Activated T-cell treated with anti-CD3 and anti-CD28 coated beads for 1 hour (primary cell): ENCODE measurements at places on chromosomes 2 and 18.

- DNase-seq: no peak
Measured at GRCh38 chr2:32591669-32592463, 36.0 kb upstream of the TTC27 start.

DNA sequence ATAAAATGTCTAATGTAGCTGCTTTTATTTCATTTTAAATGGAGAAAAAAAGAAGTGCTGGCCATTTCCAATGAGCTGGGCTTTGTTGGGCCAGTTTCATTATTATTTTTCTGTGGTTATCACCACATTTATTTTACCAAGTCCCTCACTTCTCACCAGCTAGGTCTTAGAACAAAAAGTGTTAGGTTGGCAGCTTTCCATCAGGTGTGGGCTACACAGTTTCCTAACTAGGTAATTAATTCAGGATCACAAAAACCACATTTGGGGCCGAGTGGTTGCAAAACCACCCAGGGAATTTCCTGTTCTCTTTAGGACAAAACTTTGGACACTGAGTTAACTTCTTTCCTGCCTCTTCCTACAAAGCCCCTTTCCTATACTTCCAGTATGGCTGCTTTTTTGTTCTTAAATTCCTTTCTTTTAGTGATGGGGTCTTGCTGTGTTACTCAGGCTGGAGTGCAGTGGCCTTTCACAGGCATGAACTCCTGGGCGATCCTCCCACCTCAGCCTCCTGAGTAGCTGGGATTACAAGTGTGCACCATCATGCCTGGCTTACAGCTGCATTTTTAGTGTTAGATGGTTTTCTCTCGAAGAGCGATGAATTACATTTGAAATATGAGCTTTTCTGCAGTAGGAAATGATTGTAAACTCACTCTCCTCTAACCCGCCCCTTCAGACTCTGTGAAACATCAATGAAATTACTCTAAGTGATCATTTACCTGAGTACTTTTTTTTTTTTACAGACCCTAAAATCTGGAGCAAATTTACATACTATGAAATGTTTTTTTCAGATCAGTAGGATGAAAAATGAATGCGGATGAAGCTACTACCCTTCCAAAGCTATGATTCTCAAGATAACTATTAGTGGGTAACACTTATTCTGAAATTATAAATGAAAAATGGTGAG, 2.6 kb upstream of the ZFP36L2 start:
- no peak for DNase-seq

DNA sequence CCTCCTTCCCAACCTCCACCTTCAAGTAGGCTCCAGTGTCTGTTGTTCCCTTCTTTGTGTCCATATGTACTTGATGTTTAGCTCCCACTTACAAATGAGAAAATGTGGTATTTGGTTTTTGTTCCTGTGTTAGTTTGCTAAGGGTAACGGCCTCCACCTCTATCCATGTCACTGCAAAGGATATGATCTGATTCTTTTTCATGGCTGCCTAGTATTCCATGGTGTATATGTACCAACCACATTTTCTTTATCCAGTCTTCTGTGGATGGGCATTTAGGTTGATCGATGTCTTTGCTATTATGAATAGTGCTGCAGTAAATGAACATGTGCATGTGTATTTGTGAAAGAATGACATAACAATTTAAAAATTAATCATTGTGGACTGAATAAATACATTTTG, 19.5 kb upstream of the TFPI start:
- no peak for DNase-seq

DNA sequence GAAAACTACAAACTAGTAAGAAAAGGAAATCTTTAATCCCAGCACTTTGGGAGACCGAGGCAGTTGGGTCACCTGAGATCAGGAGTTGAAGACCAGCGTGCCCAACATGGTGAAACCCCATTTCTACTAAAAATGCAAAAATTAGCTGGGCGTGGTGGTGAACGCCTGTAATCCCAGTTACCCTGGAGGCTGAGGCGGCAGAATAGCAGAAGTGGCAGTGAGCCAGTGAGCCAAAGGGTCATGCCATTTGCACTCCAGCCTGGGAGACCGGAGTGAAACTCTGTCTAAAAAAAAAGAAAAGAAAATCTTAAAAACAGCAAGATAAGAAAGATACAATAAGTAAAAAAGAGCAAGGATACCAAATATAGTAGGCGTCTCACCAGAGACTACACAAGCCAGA, 502.9 kb upstream of the ID2 start:
- DNase-seq: no peak

- no peak for DNase-seq
Measured at GRCh38 chr18:44682201-44682870, 1.6 kb downstream of the SETBP1 start.

DNA sequence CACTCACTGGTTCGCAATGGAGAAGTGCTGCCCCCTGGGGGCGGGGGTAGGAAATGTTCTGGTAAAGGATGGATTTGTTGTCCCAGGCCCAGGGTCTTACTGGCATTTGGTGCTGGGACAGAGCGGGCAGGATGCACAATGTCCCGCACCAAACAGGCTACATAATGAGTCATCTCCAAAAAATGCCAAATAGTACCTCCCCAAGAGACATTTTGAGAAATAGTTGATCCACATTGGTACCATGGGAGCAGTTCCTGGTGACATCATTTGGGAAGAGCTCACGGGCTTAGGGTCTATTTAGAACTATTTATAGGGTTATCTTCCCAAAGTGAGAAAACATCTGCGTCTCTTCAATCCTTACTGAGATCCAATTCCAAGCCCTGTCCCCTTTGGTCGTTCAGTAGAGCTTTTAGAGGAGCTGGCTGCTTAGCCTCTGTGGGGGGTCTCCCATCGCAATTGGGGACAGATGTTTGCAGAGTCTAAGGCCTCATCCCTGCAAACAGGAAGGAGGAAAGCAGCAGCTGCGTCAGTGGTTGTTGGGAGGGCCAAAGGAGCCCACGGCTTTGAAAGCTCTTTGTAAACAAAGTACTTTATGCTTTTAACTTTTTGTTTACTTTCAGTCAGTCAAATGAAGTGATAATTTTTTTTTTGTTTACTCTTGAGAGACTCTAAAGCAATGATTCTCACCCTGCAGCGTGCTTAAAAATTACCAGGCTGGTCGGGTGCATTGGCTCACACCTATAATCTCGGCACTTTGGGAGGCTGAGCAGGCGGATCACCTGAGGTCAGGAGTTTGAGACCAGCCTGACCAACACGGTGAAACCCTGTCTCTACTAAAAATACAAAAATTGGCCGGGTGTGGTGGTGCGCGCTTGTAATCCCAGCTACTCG, 49.3 kb downstream of the GREB1 start:
- DNase-seq: peak; percentile 56

- no peak for DNase-seq
Measured at GRCh38 chr18:68017385-68017784, 500.9 kb upstream of the DSEL start.

DNA sequence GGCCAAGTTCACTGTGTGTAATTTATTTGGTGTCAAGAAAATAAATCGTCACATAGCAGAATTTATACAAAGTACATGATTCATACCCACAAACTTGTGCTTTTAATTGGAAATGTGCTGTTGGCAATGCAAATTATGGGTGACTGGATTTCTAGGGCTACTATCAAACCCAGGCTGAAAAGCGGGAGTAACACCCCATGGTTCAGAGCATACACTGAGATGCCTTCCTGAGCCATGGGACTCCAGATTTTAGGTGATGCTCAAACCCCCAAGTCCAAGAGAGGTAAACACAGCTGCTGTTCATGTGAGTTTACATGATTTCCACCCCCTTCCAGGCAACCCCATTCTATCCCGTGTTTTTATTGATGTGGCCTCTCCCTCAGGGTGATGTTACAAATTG, 565.9 kb upstream of the ID2 start:
- DNase-seq: no peak

DNA sequence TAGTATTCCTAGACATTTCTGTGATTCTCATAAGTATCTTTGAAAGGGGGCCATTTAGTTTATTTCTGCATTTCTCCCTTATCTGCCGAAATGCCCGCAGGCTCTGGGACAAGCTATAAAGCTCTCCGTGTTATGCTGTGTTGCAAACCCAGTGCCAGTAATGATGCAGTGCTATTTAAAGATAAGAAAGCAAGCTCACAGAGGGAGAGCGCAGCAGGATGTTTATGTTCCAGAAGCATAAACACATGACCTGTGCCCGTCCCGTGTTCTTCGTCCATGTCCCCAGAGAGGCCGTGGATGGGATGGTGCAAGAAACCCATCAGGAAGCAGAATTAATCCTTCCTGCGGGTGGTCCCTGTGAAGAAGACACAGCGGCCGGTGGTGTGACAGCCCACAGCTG, 99.4 kb downstream of the NEDD4L start:
- DNase-seq: no peak

GRCh38 chr2:15159751-15160177, 401.4 kb downstream of the NBAS start:
- no peak for DNase-seq

DNA sequence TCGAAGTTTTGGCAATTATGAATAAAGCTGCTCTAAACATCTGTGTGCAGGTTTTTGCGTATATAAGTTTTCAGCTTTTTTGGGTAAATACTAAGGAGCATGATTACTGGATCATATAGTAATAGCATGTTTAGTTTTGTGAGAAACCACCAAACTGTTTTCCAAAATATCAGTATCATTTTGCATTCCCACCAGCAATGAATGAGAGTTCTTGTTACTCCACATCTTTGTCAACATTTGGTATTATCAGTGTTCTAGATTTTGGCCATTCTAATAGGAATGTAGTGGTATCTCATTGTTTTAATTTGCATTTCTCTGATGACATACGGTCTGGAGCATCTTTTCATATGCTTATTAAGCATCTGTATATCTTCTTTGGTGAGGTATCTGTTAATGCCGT, 143.4 kb upstream of the MYO3B start:
- no peak for DNase-seq

DNA sequence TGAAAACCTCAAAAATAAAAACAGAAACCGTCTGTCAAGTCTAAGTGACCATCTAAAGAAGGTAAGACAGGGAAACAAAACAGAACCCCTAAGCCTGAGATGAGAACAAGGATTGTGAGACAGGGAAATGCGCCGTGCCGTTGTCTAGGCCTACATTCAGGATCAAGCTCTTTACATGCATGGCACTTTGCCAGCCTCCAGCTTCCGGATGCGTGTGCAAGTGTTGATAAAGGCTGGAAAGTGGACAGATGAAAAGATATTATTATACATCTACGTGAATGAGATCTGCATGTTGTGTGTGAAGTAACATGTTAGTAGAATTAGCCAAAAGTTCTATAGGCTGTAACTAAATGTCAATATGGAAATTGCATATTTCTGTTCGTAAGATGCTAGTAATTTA, 28.6 kb upstream of the TMEM87B start:
- DNase-seq: no peak

- no peak for DNase-seq
Measured at GRCh38 chr18:64322189-64322588, 173.3 kb upstream of the LINC00305 start.

GRCh38 chr2:177165721-177166711, 46.6 kb upstream of the HNRNPA3 start:
- DNase-seq: no peak

DNA sequence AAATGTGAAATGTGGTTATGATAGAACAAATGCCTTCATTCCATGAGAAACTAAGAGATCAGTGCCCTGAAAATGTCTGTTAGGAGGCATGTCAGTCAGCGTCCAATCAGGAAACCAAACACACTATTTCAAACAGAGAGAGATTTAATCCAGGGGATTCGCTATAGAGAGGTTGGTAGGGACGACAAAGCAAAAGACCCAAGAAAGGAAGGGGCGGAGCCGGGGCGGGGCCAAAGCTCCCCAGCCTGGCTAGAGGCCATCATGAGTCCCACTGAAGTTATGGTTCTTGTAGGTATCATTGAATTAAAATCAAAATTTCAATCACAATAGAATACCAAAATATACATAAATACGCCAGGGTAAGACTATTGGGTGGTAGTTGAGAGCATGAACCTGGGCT, 32.9 kb upstream of the RNF149 start:
- peak; percentile 18 for DNase-seq

DNA sequence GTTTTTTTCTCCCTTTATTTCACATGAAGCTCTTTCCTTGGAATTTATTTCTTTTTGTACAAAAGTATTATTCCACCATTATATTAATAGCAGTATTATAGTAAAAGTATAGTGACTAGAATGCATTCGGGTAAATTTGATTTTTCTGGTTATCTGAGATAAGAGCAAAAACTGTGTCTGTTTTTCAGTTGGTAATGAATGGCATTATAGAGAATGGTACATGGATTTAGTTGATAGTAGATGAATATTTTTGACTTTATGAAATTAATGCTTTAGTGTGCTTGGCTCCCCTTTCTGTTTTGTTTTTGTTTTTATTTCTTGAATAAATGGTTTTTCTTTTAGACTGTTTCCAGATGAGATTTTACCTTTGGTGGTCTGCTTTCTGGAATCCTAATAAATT, 71.8 kb downstream of the MTA3 start:
- DNase-seq: no peak

- DNase-seq: no peak
Measured at GRCh38 chr2:7801212-7801611, 880.6 kb upstream of the ID2 start.

- no peak for DNase-seq
Measured at GRCh38 chr18:78767648-78768071, 212.0 kb upstream of the SALL3 start.

GRCh38 chr2:237876951-237877491, 17.6 kb downstream of the RAMP1 start:
- no peak for DNase-seq

GRCh38 chr2:189285962-189286645, 106.5 kb upstream of the COL5A2 start:
- DNase-seq: no peak

DNA sequence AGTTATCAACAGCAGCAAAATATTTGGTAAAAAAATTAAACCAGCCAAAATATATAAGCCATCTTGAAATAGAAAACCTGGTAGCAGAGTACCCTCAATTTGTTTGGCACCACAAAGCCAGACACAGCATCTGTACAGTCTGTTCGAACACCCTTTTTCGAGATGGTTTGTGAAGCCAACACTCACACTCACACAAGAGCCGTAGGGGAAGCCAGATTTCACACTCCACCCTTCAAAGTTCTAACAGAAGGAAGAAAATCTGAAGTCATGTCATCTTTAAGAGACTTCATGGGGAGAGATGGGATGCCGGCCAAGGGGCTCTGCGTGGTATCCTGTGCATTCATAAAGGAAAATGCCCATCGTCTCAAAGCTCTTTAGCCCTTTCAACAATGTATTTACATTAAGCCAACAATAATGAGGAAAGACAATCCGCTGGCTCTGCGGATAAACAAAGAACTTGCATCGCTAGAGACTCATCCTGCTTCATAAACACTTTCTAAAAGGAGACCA, 451.5 kb upstream of the CHST9 start:
- no peak for DNase-seq

- no peak for DNase-seq
Measured at GRCh38 chr2:178115271-178115670, 3.0 kb downstream of the RBM45 start.

GRCh38 chr2:134198006-134198634, 55.8 kb upstream of the MGAT5 start:
- no peak for DNase-seq
